ENCODE measurements at places on chromosomes 5 and 9.

GRCh38 chr9:69805962-69806515 is 14.6 kb upstream of the CFAP95 start:
- DNase-seq = no peak

- no peak for DNase-seq
Measured at GRCh38 chr5:175118700-175119309, 325.2 kb downstream of the DRD1 start.

DNA sequence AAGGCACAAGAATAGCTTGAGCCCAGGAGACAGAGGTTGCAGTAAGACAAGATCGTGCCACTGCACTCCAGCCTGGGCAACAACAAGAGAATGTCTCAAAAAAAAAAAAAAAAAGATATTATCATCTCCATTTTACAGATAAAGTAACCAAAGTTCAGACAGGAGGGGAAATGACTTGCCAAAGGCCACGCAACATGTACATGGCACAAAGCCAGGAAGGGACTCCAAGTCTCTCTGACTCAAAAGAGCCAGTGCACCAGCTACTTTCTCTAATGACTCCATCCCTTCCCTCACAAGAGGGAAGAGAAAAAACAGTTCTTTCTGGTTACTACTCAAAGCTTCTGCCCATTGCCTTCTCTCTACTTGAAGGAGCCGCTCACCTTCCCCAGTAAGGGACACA is 34.1 kb downstream of the SIL1 start:
- DNase-seq = no peak

DNA sequence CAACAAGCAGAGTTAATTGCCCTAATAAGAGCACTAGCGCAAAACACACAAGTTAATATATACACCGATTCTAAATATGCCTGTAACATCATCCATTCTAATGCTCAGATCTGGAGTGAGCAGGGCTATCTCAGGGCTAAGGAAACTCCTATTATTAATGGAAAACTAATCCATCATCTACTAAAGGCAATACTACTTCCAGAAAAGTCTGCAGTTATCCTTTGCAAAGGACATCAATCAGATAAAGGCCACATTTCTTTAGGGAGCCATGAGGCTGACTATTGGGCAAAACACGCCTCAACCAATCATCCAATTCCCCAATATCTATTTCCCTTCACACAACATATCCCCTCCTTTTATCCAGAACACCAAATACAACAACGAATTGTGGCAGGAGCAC is 1032.3 kb upstream of the NUDT12 start:
- no peak for DNase-seq

DNA sequence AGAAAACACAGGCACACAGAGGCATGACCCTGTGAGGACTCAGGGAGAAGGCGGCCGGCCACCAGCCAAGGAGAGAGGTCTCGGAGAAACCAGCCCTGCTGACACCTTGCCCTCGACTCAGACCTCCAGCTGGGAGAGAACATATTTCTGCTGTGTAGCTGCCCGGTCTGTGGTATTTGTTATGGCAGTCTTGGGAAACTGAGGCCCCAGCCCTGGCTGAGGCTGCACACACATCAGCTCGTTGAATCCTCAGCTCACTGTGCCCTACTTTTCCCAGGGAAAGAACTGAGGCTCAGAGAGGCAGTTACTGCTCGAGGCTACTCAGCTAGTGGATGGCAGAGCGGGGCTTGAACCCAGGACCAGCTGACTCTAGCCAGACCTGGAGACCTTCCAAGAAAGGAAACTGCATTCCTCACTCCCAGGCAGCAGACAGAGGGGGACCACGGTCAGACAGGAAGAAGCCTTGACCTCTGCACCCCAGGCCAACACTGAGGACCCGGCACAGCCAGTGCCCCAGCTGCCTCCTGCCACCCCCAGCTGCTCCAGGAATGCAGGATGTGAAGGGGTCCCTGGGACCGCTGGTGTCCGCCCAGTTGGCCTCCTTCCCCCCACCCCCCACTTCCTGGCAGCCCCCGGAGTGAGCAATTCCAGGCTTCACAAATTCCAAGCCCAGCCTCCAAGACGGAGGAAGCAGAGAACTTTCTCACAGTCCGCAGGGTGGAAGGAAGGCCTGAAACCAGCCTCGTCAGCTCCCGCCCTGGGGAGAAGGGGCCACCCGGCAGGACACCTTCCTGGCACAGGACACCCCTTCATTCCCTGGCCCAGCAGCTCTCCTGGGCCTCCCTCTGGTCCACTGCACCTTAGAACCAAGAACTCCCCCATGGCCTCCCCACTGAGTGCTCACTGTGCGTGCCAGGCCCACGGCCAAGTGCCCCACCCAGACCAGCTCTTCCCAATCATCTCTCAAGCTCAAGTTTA is 69.9 kb downstream of the LRSAM1 start:
- peak; percentile 70 for DNase-seq

DNA sequence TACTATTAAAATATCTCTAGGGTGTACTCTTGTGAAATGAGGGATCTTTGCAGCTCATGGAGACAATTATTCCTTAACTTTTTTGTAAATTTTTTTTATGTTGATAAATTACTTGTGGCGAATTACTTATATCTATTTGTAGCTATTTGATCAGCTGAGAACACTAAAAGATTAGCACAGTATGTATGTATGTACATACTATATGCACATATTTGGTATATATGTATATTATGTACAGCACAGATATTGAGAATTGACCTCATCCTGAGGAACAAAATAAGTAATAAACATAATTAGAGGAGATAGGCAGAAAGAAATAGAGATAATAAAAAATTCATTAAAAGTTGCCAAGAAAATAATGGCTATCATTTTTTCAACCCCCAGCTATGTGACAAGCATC is 11.8 kb downstream of the CDKN2A start:
- no peak for DNase-seq

DNA sequence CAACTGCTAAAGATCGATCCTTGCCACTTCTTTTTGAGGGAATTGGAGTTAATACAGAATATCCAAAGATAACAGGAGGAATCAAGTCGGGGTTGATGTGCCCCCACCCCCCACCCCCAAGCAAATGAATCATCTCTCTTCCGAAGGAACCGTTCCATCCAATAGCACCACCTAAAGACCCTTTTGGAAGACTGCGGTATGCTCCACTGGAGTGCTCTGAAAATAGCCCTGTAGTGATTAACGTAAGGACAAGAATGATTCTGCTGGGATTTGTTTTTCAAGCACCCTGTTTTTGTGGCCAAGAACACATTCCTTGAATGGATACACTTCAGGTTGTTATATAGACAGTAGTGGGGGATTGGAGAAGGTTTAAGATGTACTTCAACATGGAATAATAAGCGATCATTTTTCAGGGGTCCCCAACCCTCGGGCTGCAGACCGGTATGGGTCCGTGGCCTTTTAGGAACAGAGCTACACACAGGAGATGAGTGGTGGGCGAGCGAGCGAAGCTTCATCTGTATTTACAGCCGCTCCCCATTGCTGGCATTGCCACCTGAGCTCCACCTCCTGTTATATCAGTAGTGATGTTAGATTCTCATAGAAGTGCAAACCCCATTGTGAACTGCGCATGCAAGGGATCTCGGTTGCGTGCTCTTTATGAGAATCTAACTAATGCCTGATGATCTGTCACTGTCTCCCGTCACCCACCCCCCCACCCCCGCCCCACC is 44.5 kb upstream of the TMEM252 start:
- no peak for DNase-seq

DNA sequence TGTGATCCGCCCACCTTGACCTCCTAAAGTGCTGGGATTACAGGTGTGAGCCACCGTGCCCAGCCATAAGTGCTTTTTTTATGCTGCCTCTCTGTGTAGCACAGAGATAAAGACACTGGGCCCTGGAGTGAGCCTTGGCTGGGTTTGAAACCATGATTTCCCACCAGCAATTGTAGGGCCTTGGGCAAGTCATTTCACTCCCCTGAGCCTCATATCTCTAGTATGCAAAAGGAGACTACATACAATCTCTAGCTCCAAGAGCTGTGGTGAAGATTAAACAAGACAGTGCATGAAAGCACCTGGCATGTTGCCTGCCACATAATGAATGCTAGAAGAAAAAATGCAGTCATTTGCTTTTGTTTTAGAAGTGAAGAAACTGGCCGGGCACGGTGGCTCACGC is 3.9 kb downstream of the FABP6 start:
- DNase-seq = no peak

DNA sequence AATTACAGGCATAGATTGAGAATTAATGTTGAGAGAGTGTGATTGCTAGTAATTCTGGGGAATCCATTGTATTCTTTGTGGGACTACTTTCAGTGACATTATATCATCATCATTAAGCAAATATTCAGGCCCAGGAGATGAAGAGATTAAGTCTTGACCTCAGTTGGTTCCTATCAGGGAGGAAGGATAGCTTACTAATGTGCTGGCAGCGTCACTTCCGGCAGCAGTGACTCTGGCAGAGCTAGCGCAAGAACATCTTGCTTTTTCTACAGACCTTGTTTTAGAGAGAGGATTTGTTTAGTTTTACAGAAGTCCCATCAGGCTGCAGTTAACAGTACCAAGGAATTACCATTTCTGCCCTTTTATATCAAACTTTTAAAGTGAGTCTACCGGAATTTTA is 20.3 kb downstream of the OSTF1 start:
- DNase-seq = no peak

DNA sequence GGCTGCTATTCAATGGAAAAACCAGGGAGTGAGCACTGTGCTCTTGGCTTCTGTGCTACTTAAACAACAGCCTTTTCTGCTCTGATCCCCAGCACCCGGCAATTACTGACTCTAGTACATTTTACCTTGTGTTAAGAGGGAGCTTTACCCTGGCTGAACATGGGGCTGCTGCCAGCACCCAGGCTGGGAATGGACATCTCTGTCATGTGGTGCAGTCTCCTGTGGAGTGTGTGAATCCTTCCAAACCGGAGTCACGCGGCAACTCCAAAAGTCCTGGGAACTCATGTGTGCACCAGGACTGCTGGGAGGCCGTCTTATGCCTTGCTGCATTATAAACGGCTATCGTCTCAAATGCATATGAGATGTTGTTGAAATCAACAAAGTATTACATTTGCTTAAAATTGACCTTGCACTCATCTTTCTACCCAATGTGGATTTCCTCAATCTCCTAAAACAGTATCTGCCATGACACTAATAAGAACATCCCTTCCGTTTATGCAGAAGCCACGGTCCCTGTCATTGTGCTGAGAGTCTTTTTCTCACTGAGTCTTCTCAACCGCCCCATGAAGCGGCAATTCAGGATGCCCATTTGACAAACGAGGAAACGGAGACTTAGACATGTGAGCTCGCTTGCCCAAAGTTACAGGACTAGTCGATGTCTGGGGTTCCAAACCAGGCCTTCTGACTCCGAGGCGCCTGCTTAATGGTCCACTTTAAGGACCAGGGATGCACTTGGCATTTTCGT is 884 bp upstream of the GSN start:
- no peak for DNase-seq

GRCh38 chr5:128274441-128274840 is 190.9 kb downstream of the SLC12A2 start:
- no peak for DNase-seq

DNA sequence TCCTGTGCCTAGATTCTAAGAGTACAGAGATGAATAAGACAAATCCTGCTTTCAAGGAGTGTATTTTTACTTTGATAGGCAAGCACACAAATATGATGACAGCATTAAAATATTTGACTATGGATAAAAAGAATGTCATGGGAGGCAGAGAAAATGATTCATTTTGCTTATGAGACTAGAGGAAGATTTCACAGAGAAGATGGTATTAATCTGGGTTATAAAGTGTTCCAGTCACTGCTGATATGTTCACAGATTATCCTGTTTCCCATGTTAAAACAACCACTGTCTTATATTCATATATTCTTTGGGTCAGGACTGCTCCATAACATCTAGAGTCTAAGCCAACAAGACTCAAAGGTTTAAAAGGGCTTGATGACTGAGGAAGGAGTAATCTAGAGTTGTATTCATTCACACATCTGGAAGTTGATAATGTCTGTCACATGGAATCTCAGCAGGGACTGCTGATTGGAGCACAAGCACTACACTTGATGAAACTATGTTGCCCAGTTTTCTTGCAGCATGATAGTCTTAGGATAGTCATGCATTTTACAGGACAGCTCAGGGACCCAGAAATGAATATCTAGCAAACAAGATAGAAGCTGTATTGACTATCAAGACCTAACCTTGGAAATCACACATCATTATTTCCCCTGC is 79.3 kb downstream of the STARD4 start:
- DNase-seq = no peak

GRCh38 chr5:67561151-67561932 is 364.7 kb upstream of the CD180 start:
- no peak for DNase-seq

GRCh38 chr5:143716881-143717280 is 95.1 kb upstream of the HMHB1 start:
- no peak for DNase-seq

DNA sequence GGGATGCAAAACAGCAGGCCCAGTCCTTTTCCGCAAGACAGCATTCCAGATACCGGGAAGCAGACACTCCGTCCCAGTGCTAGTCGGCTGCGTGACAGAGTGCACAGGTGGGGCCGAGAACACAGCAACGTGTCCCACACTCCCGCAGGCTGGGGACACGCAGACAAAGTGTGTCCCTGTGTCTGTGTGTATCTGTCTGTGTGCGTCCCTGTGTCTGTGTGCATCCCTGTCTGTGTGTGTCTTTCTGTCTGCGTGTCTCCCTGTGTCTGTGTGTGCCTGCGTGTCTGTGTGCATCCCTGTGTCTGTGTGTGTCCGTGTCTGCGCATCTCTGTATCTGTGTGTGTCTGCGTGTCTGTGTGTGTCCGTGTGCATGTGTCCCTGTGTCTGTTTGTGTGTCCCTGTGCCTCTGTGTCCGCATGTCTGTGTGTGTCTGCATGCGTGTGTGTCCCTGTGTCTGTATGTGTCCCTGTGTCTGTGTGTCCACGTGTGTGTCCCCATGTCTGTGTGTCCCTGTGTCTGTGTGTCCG is 137.0 kb downstream of the MRPL36 start:
- no peak for DNase-seq

GRCh38 chr9:116368680-116369079 is 215.1 kb downstream of the PAPPA start:
- no peak for DNase-seq

DNA sequence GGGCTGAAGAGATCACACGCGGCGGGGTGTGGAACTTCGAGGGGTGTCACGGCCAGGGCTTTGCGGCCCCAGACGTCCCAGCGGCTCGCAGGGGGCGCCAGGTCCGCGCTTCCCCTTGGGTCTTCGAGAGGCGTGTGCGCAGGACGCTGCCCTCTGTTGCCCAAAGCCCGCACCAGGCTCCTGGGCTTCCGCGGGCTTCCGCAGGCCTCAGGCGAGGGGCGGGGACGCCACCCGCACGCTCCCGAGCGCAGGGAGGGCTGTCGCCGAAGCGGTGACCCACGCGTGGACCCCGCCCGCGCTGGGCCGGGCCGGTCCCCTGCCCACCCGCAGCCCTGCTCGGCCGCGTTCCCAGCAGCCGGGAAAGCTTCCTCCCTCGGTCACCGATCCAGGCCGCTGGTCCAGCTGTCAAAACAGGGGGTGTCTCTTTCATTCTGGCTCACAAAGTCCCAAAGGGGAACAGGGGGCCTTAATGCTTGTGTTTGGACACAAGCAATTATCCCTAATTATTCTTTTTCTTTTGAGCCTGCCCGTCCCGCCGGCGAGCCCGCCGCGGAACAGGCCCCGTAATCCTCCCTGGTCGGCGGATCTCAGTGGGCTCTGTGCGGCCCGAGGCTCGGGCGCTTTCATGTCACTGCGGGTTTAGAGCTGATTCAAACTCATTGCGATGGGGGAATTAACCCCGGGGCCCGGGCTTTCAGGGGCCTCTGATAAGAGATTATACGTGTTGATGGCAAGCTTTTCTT is 60.6 kb downstream of the TMEM174 start:
- no peak for DNase-seq

GRCh38 chr5:9610364-9610763 is 19.8 kb downstream of the TAS2R1 start:
- no peak for DNase-seq

All from fibroblast of skin of left biceps (primary cell).